ENCODE measurements at places on chromosomes 5 and 9.

DNA sequence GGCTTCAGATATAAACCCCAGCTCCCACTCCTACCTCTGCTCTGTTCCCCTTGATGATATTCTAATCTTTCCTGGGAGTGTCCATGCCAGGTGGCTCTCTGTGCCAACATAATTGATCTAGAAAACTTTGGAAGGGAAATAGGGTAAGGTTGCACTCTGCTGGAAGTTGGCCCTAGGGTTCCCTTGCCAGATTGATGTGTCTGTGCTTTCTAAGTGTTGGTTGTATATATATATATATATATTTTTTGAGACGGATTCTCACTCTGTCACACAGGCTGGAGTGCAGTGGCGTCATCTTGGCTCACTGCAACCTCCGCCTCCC lies 23.6 kb downstream of the ACTL7B start:
- no peak for DNase-seq

- no peak for DNase-seq
These were observed 13.0 kb upstream of the FGD3 start for GRCh38 chr9:92934321-92934720.

- no peak for DNase-seq
These were observed 76.3 kb downstream of the FOCAD start for GRCh38 chr9:20760246-20760891.

DNA sequence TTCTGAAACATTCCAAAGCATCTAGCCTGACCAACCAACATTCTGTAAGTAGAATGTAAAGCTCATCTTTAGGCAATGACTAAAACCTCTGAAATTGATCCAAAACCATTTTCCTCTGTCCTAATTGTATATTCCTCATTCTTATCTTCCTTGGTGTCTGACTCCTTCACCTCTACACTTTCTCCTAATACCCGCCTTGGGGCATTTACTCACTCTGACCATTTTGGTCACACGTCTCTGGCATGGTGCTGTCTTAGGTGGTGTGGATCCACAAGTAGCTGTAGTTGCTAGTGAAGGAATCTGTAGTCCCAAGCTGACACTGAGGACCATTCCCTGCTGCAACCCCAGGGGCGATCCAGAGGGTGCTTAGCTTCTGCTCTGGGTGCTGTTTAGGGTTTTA lies 40.8 kb upstream of the LMNB1 start:
- DNase-seq, result no peak

DNA sequence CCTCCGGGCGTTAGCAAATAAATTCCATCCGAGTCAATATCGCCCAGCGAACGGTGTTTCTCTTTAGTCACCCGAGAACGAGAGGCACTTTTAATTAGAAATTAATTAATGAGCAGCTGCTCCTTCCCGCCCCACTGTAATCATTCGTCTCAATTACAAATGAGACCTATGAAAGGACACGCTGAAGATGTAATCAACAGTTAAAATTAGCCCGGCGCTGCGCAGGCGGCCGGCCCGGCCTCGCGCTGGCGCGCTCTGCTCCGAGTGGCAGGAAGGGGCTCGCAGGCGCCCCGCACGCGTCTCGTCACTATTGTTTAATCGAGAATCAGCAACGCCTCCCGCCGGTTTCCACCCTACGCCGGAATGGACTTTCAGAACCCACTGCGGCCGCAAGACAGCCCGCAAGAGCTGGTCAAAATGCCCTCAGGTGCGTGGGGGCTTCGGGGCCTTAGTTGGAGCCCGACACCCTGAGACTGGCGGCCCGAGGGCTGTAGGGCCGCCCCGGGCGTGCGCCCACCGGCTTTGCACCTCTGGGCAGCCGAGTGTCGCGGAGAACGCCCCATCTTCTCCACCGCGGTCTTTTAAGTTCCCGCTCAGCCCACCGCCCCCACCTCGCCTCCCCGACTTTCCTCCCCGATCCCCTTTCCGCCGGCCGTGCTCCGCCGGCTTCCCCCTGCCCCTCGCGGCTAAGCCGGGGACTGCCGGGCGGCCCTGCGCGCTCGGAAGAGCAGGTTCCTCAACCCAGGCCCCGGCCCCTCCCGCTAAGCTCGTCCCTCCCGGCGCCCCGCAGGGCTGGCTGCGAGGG lies 597 bp upstream of the IRX4 start:
- DNase-seq, result no peak

DNA sequence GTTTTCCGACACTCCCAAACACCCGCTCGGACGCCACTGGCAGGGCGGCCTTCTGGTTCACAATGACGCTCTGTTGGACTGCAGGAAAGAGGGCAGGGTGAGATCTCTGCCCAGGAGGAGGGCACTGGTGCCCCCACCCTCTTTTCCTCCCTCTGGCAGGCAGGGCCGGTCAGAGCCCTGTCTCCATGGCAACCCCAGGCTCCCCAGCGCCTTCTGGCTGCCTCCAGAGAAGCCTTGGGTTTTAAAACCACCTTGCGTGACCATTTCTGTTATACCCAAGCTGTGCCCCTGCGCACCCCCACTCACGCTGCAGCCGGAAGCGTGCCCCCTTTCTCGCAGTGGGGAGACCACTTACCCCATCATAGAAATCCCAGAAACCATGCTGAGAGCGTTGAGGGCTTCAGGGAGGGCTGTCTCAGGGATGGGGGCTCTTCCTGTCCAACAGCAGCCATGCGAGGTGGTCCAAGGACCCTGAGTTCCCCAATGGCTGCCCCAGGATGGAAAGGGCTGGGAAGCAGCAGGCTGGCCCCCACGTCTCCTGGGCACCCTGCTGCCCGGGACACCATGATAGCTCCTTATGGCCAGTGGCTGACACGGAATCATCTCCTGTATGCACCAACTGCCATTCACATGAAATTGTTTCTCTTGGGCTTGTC lies 7.3 kb downstream of the C9orf50 start:
- DNase-seq, result no peak

DNA sequence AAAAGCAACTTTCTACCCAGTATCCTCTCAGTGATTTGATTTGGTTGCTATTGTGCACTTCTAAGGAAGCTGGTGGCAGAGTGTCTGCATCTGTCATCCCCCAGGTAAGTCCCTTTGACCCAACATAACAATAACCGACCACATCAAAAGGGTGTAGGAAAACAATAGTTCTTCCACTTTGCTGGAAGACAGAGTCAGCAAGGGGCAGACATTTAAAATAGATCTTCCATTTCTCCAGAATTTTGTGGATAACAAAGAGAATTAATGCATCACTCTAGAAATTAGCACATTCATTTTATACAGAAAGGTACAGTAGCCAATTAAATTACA lies 177.5 kb downstream of the EBF1 start:
- DNase-seq, result no peak

GRCh38 chr5:83570916-83571315 lies 99.4 kb downstream of the VCAN start:
- DNase-seq, result no peak

- no peak for DNase-seq
These were observed 626.8 kb downstream of the DNAH5 start for GRCh38 chr5:13317654-13318053.

- DNase-seq, result no peak
These were observed 59.2 kb downstream of the TSSK1B start for GRCh38 chr5:113375480-113376060.

GRCh38 chr5:151740336-151740942 lies 18.0 kb downstream of the ATOX1 start:
- DNase-seq, result peak; percentile 90

- DNase-seq, result no peak
These were observed 526.0 kb downstream of the MTRR start for GRCh38 chr5:8394965-8395364.

DNA sequence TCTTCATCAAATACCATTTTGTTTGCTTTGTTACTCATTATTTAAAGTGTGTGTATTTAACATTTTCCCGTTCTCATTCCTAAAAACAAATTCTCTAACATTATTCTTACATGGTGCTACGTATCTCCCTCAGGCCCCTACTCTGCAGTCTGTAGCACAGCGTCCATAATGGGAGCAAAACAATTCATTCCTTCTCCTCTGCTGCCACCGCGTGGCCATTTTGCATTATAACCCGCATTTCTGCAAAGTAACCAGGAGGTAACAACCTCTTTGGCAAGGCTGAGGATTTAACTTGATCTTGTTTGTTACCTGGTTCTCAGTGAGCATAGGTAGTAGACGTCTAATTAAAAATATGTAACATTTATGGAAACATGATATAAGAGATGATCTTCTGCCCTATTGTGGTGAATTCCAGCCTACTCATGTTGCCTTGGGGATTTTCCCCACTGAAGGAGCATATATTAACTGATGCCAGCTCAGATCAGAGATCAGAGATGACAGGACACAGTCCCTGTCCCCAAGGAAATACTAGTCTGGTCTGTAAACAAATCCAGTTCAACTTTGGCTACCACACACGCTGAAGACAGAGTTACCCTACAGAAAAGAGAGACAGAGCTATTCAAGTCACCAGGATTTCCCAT lies 10.5 kb downstream of the OR1K1 start:
- peak; percentile 27 for DNase-seq

DNA sequence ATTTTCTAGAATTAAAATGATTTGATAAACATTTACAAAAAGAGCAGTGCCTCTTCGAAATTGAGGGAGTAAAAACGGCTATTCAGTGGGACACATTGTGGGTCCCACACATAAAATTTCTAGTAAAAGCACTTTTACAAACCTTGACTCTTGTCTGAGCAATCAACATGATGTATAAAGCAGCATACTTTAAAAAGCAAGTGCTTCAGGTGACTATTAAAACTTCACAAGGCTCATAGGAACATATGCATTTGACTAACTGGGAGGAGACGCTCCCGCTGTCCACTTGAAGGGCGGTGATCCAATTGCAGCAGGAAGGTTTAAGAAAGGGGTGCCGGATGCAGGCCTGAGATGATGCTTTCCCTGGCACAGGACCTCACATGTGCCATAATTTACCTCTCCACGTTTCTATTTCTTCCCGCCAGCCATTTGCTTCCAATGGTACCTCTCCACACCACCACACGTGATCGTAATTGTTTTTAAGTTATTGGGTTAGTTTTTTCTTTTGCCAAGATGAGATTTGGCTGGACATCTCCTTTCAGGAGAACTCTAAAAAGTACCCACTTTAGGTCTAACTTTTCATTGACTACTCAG lies 1.8 kb downstream of the MCTP1 start:
- DNase-seq, result no peak

GRCh38 chr9:111961009-111961408 lies 64.4 kb downstream of the UGCG start:
- DNase-seq, result no peak

DNA sequence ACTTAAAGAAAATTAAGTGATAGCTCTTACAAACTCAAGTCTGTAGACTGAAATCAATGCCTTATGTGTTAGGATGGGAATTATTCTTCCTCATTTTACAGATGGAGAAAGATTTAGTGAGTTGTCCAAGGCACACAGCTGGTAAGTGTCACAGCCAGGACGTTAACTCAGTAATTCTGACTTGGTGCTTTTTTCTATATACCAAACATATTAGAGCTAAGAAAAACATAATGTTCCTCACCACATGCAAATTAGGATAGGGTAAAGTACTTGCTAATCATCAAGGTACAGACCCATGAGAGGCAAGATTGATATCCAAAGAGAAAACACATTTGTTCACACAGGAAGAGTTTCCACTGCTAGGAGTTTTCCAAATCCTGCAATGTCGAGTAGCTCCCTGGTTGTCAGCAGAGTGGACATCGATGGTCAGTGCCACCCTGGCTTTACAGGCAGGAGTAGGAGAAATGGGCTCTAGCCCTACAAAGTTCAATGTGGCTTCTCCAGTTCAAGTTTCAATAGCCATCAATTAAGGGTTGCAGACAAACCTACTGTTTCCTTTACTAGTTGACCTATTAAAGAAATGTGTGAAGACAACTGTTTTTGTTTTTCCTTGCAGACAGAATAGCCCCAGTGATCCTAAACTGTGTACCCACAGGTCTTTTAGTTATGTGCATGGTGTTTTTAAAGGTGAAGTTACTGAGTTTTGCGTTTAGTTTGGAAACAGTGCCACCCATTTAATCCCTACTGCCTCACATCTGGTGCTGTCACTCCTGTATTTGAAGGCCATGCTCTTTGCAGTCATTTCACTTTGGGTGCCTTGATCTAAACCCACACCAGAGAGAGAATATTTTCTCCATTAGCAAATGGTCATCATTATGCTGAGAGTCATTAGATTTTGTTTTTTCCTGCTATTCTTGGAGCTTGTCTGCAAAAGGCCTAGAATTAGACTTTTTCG lies 460.8 kb upstream of the SMARCA2 start:
- no peak for DNase-seq

- DNase-seq, result no peak
These were observed 335.7 kb downstream of the NSG2 start for GRCh38 chr5:174381241-174381640.

DNA sequence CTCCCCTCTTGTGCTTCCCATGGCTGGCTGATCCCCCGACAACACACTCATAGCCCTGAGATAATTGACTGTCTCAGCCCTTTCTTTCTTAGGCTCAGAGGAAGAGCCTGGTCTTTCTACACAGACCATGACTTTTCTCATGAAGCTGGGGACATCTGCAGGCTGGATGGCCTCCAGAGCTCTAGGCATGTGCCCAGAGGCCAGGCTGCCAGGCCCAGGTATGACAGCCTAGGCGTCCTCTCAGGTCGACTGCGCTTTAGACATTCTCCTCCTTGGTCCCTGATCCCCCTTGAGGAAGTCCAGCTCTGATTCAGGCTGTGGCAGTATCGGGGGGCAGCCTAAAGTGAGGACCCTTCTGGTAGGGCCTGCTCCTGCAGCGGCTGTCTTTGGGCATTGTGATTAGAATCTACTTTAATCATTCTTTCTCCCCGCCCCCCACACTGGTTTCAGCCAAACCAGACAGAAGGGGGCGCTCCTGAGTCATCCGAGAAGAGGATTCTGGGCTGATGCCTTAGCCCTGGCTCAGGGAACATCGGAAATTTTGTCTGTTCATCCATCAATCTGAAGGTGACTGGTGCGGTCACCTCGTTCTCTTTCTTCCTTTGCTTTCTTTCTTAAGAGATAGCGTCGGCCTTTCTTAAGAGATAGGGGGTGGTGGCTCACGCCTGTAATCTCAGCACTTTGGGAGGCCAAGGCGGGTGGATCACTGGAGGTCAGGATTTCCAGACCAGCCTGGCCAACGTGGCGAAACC lies 66.5 kb upstream of the HSPA9 start:
- no peak for DNase-seq

- DNase-seq, result no peak
These were observed 76.5 kb upstream of the ATG10 start for GRCh38 chr5:81895307-81895706.

DNA sequence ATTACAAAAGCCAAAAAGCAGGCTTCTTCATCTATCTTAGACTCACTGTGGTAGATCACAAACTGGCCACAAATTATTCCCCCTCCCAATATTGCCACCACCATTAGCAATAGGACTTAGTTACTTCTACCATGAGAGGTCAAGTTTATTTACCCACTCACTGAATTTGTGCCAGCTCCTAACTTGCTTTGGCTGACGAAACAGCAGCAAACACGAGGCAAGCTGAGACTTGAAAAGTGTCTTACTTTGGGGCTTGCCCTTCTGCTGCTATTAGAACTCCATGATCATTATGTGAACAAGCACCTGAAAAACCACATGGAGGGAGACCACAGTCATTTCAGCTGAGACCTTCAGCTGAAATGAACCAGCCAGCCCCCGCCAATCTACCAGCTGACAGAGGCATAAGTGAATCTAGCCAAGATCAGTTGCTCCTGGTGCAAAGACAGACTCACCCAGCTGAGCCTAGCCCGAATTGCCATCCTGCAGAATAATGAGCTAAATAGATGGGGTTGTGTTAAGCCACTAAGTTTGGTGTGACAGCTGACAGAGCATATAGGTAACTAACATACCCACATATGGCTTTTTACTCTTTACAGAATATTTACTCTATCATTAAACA lies 5.7 kb downstream of the WDR41 start:
- DNase-seq, result no peak
